ENCODE measurements at places on chromosomes 7 and 10.

DNA sequence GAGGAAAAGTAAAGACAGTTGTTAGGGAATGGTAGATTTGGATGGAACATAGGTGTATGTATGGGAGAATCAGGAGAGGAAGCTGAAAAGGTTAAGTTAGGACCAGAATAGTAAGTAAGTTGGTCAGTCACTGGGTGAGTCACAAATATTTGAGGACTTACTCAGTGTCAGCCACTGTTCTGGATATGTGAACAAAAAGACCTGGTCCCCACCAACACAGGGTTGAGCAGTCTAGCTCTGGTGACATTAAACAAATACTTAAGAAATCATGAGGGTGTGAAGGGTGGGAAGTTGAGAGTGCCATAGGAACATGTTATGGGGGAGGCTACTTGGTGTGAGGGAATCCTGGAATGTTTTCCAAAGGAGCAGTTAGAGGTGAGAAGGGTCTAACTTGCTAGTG, 246.9 kb downstream of the PTEN start:
- DNase-seq: no peak

GRCh38 chr10:65710306-65710705, 1215.5 kb upstream of the LRRTM3 start:
- DNase-seq: no peak

DNA sequence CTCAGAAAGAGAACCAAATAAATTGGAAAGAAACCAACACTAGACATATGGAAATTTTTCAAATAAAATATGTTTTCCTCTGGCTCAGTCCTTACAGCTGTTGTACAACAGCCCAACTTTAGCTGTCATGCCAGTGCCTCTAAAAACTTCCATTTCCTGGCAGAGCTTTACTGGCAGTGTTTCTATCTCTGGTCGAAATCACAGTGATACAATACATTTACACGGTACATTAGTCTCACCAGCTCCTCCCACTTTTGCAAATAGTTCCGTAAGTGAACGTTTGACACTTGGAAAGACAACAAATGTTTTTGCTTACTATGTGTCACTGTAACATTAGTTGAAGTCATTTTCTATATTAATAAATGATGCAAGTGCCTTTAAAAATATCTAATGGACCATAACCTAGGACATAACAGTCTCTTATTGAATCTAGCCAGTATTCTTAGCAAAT, 29.8 kb downstream of the BCAP29 start:
- no peak for DNase-seq

DNA sequence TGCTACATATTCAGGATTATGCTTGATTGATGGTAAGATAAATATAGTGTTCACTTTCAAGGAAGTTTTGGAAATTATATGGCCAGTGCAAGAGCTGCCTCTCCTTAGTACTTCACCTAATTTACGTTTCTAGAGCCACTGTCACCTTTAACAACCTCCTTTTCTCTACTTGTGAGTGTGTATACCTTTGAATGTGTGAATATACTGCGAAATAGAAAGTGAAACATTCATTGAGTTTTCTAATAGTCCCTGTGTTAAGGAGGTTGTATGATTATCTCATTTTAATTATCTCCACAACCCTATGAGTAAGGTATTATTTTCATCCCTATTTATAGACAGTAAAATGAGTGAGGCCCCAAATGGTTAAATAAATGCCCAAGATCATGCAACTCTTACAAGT, 1050.5 kb downstream of the XPNPEP1 start:
- no peak for DNase-seq

DNA sequence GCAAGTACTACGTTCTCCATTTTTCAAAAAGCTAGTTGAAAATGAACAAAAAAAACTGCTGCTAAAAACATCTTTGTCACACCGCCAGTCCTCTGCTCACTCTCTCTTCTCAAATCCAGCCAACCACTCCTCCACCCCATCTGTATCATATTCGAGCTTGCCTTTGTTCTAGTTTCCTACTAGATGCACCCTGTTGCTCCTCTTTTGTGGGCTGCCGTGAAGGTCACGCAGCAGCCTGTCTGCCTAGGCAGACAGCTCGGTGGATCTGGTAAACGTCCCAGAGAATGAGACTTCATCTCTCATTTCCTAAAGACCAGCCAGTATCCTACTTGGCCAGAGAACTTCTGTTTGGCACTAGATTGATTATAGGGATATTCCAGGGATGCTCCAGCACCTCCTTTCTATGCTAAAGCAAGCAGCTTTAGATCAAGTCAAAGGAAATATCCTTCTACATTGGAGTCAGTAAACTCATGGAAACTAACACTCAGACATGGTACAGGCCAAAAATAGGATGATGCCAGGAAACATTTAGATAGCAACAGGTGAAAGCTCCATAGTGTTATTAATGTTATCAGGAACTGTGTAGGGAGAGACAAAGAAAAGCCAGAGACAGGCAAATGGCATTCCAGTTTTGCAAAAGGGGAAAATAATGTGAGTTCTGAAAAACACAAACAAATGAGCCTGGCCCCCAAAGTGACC, 8.7 kb upstream of the PLXNA4 start:
- no peak for DNase-seq

DNA sequence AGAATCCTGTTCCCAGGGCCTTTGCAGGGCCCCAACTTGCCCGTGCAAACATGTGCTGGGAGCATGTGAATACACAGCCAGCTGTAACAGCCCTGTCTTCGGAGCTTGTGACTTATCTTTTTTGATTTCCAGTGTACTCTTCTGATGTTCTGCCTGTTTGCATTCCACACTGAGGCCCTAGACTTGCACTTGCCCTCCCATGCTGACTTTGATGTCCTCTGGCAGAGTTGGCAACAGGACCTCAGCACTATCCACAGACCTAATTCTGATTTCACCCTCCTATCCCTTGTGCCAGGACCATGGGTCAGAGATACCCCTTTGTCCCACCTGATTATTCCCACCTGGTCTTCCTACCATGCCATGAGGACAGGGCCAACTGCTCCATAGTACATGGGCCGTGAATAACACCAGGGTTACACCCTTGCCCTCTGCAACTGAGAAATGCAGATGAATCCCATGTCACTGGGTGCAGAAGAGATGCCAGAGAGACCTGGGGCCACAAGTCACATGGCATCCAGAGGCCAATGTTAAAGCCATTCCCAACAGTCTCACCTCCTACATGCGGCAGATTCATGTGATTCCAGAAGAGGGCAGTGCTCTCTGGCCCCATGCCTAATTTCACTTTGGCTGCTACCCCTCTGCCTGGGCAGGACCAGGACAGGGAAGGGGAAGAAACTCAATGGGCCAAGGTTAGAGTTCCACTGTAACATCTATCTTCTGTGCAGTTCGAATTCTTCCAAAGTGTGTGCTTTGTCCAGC, 43.0 kb downstream of the SCRN1 start:
- no peak for DNase-seq

Data from activated CD4-positive, alpha-beta T cell treated with anti-CD3 and anti-CD28 coated beads, Interleukin-2, Interleukin-6, amounts not matched to agents 100 ng/mL and 50 ng/mL, durations not matched to agents 16 hours and 8 hours (primary cell).